ENCODE measurements at places on chromosomes 7 and 10.

GRCh38 chr7:49780953-49781352 is 7.5 kb downstream of the VWC2 start:
- no peak for DNase-seq

DNA sequence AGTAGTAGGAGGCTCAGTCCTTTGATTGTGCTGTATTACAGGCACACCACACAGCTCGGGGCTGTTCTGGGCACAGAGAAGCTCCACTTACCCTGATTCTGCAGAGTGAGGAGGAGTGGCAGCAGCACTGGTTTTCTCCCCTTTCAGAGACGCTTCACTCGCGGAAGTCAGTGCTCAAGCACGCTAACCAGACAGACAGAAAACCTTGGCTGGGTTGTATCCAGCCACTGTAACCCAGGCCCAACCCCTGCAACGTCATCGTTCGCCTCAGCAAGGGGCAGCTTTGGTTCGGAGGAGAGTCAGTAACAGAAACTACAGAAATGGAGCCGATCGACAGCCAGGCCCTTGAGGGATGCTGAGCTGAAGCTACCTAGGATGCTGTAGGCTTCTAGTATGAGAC is 171.0 kb downstream of the SLC16A9 start:
- DNase-seq: no peak

DNA sequence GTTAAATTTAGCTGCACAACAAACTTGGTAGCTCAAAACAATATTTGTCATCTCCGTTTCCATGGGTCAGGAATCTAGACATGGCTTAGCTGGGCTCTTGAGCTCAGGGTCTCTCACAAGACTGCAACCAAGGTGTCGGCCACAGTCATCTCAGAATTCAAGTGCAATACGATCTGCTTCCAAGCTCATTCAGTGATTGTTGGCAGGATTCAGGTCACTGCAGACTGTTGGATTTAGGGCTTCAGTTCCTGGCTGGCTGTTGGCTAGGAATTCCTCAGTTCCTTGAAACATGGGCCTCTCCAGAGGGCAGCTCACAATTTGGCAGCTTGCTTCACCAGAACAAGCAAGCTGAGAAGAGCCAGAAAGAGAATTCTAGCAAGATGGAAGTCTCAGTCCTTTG is 17.5 kb upstream of the CHST3 start:
- DNase-seq: no peak

- no peak for DNase-seq
These were observed 326.9 kb downstream of the GPAM start for GRCh38 chr10:111856631-111857030.

- DNase-seq: peak; percentile 49
These were observed 29.8 kb downstream of the ADAP1 start for GRCh38 chr7:924541-925231.

- no peak for DNase-seq
These were observed 90.9 kb upstream of the MDFIC start for GRCh38 chr7:114830952-114831351.

DNA sequence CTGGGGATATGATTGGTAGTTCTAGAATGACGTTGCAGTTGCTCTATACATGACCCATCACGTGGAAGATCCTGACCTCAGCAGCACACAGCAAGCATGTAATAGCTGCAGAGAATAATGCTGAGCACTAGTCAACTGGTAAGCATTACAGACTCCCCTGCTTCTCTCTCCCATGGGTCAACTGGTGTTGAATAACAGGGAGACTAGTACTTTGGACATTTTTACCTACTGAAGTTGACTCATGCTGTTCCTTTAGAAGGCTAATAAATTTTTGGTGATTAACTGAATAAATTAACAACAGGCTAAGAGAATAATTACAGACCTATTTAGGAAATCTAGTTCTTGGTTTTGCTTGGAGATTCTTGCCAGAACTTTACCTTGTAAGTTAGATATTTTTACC is 234.1 kb downstream of the AUTS2 start:
- DNase-seq: no peak

GRCh38 chr7:108000875-108001763 is 1.8 kb downstream of the LAMB1 start:
- no peak for DNase-seq

DNA sequence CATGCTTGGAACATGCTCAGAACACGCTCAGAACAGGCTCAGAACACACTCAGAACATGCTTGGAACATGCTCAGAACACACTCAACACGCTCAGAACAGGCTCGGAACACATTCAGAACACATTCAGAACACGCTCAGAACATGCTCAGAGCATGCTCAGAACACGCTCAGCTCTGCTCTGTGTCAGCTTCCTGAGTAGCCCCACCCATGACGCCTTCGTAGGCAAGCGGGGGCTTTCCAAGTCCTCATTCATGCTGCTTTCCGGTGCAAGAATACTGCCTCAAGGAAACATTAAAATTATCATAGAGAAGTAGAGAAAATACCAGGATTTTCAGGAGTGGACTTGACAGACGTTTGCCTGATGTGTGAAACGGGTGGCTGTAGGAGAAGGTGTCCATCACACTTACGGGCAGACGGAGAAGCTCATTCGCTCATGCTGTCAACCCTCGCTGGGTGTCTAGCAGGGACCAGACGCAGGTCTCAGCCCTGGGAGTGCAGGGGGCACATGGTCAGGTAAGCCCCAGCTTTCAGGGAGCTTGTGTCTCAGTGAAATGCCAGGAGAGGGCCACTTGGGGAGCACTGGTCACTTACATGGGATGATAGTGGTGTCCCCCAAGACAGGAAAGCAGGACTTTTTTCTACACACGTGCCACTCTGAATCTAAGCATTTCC is 24.7 kb downstream of the EN2 start:
- no peak for DNase-seq

DNA sequence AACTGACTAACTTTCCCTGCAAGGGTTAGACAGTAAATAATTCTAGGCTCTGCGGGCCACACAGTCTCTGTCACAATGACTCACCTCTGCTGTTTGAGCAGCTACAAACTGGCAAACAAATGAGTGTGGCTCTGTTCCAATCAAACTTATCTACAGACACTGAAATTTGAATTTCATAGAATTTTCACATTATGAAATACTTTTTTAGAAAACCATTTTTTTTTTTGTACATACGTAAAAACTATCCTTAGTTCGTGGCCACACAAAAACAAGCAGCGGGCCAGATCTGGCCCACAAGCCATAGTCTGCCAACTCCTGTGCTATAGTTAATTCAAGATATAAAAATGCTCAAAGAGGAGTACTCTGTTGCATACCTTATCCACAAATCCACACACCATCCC is 32.6 kb downstream of the PIP4K2A start:
- DNase-seq: peak; percentile 32

- no peak for DNase-seq
These were observed 20.2 kb upstream of the PDGFA start for GRCh38 chr7:539731-540411.

DNA sequence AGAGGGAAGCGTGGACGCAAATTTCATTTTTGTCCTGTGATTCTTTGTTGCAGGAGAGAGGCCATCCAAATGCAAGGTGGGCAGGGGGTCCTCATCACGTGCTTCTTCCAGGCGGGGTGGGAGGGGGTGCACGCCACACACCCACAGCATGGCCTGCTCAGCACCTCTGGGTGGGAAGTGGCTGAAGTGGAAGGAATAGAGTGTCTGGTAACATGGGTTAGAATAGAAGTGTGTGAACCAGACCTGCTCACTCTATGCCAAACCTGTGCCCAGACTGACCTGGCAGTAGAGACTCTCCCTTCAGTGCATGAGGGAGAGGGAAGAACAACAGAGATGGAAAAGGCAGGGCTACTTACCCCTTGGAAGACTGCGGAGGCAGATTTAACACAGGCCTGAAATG is 21.7 kb downstream of the ZNF503 start:
- no peak for DNase-seq

GRCh38 chr7:137593115-137593711 is 249.7 kb upstream of the PTN start:
- DNase-seq: no peak

DNA sequence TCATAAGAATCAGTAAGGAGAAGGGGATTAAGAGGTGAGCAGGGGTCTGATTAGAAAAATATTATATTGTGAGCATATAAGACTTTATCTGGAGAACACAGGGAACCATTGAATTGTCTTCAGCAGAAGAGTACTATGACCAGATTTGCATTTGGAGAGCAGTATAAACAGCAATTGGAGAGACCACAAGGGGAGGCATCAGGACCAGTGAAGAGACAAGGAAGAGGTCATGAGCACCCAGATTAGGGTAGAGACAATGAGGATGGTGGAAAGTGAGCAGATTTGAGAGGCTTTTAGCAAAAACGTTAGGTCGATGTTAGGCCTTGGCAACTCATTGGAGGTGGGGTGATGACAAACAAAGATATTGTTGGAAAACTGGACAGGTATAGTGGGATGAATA is 13.0 kb upstream of the SMIM30 start:
- no peak for DNase-seq
